ENCODE measurements at places on chromosomes 6 and 20.

DNA sequence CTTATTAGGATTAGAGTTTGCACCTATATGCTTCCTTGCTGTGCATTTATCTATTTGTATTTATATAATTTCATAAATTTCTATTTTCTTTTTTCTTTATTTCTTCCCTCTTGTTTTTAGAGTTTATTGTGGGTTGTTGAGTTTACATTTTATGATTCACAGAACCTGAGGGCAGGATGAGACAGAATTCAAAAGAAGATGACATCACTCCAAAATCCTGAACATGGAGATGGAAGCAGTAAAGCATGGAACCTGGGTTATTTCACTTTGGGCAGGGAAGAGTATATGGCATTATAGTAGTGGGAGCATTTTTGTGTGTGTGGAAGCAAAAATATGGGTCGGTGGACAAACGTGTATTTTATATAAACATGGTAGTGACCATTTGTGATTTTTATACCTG lies 157.5 kb downstream of the RFX6 start:
- no peak for DNase-seq

DNA sequence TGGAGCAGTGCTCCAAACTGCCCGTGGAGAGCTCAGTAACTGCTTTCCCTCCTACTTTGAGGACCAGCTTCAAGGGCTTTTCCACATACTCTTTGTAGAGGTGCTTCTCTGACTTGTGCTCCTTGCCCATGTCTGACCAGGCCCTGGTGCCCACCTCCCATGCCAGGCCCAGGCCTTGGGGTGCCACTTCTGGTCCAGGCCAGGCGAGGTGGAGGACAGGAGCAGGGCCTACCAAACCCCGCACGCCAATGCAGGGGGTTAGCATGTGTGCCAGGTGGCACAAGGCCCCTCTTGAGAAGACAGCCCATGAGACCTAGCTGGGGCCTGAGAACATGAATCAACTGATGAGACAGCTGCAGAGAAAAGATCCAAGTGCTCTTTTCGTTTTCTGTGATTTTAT lies 47.0 kb upstream of the PLN start:
- no peak for DNase-seq

DNA sequence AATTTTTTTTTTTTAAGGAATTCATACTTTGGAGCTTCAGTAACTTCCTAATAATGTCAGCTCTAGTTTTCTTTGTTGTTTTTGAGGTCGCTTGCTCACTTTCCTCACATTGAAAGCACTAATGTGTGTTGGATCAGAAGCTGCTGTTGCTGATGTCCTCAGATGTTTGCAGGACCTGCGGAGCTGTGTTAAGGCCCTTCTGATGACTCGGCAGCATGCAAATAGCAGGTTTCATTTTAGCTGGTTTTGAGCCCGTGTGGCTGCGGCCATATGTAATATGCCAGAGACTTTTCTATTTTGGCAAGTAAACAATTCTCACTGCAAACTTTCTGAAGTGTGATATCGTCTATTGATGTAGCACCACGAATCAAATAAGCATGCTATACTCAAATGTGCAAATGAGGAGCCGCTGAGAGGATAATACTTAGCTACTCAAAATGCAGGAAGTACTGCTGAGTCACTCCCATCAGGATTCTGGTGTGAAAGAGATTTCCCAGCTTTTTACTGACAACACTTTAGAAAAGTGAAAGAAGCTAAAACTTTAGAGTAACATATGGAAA lies 187.8 kb downstream of the SASH1 start:
- no peak for DNase-seq

DNA sequence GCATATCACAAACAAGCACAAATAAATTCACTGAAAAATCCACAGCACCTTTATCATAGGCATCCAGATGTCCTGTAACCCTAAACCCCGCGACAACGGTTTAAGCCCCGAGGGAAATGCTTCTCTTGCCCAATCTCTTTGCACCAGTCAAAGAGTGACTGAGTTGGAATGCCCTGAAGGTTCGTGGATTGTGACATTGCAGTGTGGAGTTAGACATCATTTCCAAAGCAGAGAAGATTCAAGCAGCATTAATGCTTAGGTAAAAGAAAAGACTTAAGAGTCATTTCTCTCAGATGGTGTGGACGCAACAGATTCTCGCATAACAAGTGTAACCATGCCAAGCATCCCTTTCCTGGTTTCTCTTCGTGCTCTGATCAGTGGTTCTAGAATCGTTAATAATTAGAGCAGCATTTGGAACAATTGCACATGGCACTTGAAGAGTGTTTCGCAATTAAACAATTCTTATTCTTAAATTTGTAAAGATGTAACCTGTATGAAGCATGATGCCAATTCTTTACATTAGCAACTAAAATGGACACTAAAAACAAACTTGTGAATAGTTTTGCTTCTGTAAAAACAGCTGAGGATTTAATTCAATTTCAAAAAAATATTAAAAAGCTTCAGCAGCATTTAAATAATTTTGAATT lies 121.6 kb downstream of the HIVEP2 start:
- no peak for DNase-seq

DNA sequence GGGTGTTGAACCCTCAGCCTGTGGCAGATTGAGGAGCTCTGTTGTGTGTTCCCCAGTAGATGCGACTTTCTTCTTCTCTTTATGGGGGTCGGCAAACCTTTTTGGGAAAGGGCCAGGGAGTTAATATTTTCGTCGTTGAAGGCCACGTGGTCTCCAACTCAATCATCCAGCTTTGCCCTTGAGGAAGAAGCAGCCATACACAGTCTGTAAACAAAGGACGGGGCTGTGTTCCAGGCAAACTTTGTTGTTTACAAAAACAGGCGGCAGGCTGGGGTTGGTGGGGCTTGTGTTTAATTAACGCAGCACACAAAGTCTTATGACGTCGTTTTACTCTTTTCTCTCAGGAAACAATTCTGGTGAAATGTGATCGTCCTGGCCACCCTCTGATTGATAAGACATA lies 20.2 kb downstream of the KIF25 start:
- DNase-seq, result no peak

All from activated T-cell treated with anti-CD3 and anti-CD28 coated beads for 48 hours (primary cell).